Esophagus mucosa (tissue), 1 donor: ENCODE measurements at places on chromosomes 12 and 14. TPM values are rescaled to one million over a fixed set of nuclear protein-coding genes. Genes with fewer than 3 reads are reported as not detected.
A peak's percentile ranks its signal among the peaks of the same experiment; 100 is the strongest.

NR2C1 gene
- 13.0 TPM for total RNA-seq

CLEC1B gene
- total RNA-seq, result not detected

DNA sequence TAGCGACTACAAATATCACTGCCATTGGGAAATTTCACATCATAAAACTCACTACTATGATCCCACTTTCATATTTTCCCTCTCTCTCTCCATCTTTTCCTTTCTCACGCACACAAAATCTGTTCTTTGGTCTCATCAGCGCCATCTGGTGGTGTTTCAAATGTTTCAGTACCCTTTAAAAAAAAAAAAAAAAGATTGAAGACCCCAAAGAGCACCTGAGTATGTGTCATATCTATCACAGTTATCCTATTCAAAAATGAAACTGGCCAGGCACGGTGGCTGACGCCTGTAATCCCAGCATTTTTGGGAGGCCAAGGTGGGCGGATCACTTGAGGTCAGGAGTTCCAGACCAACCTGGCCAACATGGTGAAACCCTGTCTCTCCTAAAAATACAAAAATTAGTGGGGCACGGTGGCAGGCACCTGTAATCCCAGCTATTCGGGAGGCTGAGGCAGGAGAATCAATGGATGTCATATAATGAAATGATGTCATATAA, 72.4 kb downstream of the TTC9 start:
- no peak for ATAC-seq

DNA sequence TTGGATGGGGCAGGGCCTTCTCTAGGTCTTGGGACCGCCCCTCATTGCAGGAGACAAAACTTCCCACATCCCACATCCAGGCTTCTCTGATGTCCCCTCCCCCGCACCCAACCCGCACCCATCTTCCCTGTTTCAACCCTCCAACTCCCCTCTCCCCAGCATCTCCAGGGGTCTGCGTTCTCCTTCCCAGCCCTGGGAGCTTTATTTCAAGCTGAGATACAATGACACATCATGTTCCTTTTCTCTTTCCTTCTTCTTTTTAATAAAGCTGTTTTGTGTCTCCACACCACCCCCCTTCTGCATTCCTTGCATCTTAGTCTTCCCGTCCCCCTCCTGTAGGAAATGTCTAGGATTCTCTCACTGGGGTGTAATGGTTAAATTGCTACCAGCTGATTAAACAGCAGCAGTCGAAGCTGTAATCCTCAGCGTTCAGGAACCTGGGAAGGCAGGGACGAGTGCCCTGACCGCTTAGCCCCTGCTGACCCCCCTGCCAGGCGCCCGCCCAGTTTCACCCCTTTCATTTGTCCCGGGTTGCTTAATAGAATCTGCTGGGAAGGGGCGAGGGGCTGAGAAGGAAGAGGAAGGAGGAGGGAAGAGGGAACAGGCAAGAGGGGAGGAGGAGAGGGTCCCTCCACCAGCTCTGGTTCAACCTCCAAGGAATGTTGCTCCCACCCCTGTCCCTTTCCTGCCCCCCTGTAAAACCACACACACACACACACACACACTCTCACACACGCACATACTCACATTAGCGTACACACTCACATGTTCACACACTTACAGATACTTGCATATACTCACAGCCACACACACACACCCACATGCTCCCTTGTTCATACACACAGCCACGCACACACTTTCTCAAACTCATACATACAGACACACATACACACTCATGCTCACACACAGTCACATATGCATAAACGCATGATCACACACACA, 104.5 kb upstream of the MED13L start:
- ATAC-seq, result peak; percentile 10

GRCh38 chr12:52210925-52211650, 19.3 kb upstream of the KRT80 start:
- ATAC-seq, result no peak

DNA sequence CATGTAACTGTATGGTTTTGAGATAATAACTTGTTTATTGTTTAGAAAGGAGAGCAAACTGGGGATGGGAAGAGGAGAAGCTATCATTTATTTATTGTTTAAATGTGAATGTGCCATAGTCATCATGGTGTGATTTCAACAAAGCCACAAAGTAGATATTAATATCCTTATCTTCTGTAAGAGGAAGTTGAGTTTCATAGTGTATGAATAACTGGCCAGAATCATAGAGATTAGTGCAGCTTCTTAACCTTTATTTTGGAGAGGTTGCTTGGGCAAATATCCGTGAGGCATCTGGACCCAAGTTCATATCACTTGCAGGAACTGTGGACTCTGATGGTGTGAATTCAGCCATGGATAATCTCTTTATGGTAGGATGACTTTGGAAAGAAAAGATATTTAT, 26.8 kb upstream of the LYZ start:
- ATAC-seq, result no peak

GRCh38 chr12:31585271-31585670, 5.7 kb downstream of the DENND5B start:
- no peak for ATAC-seq

DNA sequence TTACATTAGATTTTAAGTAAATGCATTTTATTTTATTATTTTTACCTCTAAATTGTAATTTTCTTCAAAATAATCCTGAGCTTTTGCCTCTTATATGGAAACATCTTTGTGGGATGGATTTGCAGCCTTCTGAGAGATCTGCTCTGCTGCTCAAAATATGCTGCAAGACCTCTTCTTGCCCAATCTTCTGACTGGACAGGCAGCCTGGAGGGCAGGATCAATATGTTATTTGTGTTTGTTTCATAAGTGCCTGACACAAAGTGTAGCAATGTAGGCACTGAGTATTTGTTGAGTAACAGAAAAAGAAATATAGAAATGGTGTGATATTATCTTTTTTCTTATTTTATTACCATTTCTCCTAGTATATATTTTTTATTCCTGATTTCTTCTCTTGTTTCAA, 1106.9 kb downstream of the TMTC2 start:
- no peak for ATAC-seq

- no peak for ATAC-seq
These were observed 38.2 kb downstream of the CCNK start for GRCh38 chr14:99519347-99519881.

- peak; percentile 82 for ATAC-seq
These were observed 8.1 kb upstream of the ALDH1L2 start for GRCh38 chr12:105092336-105092735.

MANSC4 gene
- not detected for total RNA-seq

DNA sequence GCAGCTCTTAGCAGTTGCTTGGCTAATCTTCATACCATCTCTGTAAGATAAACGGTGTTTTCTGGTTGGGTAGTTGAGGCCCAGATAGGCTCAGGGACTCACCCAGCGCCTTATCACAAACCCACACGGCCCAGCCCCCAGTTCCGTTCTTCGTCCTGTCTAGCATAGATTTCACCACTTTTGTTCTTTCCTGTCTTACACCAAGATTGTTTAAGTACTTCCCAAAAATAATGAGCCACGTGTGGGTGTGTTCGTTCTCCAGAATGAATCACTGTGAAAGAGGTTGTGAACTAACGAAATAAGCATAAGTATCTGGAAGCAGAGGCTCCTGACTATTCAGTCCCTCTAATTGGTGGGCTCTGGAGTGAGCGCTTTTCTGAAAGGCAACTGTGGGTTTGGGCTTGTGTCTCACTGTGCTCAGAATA, 21.4 kb downstream of the ACVR1B start:
- peak; percentile 59 for ATAC-seq

- no peak for ATAC-seq
These were observed 152.3 kb upstream of the OTX2 start for GRCh38 chr14:56962444-56963080.

DNA sequence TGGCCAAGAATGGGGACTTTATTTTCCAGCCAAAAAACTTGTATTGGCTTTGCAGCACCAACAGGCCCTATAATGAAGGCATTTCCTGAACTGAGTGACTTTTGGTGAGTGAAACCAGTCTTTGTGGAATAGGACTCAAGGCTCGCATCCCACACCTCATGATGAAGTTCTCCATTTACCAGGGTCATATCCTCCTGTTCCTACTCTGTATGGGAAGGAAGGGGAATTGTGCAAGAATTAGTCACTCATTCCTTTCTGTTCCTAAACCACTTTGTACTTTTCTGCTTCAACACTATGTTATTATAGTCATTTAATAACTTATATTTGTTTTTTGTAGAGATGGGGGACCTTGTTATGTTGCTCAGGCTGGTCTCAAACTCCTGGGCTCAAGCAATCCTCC, 2.3 kb upstream of the SPATS2 start:
- ATAC-seq, result no peak

DNA sequence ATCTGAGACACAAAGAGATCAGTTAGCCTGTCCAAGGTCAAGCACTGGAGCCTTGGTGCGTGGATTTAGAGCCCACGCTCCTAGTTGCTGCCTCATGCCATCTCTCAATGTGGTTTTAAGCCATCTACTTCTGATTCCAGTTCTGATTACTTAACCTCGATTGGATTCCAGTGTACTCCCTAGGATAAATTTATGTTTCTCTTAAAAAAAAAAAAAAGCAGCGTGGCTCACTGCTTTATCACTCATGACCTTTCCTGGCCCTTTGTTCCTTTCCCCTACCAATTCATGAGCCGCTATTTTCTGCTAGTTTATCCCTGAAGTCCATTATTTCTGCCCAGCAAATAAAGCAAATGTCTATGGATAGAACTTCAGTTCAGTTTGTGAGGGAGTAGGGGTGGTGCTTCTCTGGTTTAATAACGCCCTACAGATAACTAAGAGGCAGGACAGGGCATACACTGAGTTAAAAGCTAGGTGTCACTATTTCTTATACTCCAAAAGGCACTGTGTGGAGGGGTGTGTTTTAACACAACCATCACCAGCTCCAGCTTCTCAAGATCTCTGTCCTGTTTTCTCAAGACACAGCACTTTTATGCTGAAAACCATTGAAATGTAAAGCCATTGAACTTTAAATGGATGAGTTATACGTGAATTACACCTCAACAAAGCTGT, 9.8 kb upstream of the PARP11 start:
- ATAC-seq, result peak; percentile 73

VRTN gene
- not detected for total RNA-seq

- no peak for ATAC-seq
These were observed 31.0 kb upstream of the SLC38A1 start for GRCh38 chr12:46299851-46300250.

DNA sequence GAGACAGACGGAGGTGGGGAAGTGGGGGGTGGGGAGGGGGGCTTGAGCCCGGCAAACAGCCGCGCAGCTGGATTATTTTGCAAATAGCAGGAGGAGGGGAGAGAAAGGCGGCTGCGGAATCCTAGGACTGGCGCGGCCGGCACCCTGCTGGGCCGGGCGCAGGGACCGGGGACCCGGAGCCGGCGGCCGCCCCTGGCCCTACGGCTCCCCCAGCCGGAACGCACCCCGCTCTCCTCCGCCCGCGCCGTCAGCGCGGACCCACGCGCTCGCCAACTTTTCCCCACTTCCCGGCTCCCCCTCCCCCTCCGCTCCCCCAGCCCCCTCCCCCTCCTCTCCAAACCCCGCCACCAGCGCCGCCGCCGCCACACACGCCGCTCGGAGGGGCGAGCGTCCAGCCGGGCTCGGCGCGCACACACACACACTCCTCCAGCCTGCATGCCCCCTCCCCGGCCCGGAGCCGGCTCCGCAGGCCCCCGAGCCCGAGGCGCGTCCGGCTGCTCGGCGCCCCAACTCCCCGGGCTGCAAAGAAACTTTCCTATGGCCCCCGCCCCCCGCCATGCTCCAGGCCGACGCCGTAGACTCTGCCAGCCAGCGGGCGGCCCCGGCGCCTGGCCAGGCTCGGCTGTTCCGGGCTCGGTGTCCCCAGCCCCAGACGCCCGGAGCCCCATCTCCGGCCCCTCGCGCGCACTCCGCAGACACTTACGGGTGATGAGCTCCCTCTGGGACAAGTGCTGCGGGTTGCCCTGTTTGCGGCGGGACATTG, 1.4 kb downstream of the BCL11B start:
- ATAC-seq, result no peak

GRCh38 chr12:79128956-79129355, 264.4 kb downstream of the SYT1 start:
- ATAC-seq, result no peak

- ATAC-seq, result no peak
These were observed 5.7 kb upstream of the VDR start for GRCh38 chr12:47910486-47910885.

SERPINA9 gene
- 0.12 TPM for total RNA-seq

DNA sequence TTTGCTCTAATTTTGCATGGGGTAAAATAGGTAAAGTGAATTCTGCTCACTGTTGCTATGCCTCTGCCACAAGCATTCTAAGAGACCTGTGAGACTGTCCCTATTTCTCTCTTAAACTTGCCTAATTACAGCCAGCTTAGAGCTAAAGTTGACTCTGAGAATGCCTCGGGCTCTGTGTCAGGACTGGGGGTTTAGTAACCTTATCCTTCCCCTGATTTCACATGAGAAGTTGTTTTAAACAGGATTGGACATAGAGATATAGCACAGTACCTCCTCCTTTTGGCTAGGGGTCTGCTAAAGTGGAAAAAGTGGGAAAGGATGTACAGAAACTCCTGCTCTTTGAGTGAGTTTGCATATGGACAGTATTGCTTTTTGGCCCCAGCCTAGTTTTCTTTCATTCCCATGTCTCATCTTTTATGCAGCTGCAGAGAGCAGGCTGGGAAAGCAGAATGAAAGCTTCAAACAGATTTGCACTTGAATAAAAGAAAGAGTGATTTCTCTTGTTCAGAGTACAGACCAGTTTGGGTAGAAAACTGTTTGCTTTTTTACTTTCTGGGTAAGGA, 122.0 kb downstream of the RAD51B start:
- no peak for ATAC-seq

SLC41A2 gene
- total RNA-seq, result 1.3 TPM

- no peak for ATAC-seq
These were observed 56.7 kb downstream of the CD163L1 start for GRCh38 chr12:7387289-7387688.

DNA sequence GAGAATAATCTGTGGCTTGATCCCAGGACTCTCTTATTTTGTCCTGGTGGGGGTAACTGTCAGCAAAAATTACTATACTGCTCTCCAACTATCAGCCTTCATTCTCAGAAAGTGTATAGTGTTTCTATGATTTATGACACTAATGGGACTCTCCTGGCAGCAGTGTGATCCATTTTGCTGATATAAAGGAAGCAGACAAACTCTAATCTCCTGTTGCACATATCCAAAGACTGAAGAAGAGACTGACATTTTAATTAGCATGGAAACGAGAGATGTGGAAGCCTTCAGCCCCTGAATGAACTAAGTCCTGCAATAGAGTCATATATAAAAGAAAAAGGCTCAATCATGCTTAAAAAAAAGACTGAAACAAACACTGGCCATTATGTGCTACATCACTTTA, 127.8 kb upstream of the SSTR1 start:
- no peak for ATAC-seq

GRCh38 chr14:97441740-97442362, 644.7 kb downstream of the VRK1 start:
- no peak for ATAC-seq
